ENCODE measurements at places on chromosomes 11 and 22.

GRCh38 chr11:10308201-10308954 lies 3.5 kb downstream of the ADM start:
- no peak for DNase-seq

GRCh38 chr22:47954107-47954506 lies 1191.7 kb downstream of the TBC1D22A start:
- no peak for DNase-seq

- DNase-seq = peak; percentile 72
Observed at GRCh38 chr11:64864473-64865285, 13.7 kb downstream of the EHD1 start.

GRCh38 chr22:31075961-31076360 lies 5.2 kb upstream of the SMTN start:
- DNase-seq = no peak

- DNase-seq = no peak
Observed at GRCh38 chr22:43437871-43438475, 26.2 kb downstream of the MPPED1 start.

DNA sequence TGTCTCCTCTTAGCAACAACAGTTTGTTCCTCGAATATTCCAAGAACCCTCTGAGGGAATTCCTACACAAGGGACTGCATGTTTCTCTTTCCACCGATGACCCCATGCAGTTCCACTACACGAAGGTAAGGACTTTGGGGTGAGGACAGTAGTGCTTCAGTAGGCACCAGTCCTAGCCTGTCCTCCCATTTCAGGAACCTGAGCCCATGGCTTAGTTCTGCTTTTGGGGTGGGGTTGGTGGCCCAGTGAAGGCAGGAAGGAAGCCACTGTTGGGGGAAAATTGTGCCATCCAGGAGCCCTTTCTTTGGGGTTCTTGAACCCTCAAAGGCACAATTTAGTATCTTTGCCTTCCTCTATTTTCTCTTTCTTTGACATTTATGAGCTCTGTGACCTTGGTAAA lies 38.2 kb downstream of the RNF141 start:
- no peak for DNase-seq

GRCh38 chr11:35239471-35240075 lies 100.6 kb downstream of the CD44 start:
- no peak for DNase-seq

- no peak for DNase-seq
Observed at GRCh38 chr22:17833489-17833888, 59.2 kb upstream of the BID start.

All from activated T-cell treated with anti-CD3 and anti-CD28 coated beads for 48 hours (primary cell).